Activated CD4-positive, CD25-positive, alpha-beta regulatory T cell (primary cell): ENCODE measurements at places on chromosomes 12 and 14.

GRCh38 chr12:89384050-89384758 lies 31.9 kb upstream of the DUSP6 start:
- no peak for DNase-seq

DNA sequence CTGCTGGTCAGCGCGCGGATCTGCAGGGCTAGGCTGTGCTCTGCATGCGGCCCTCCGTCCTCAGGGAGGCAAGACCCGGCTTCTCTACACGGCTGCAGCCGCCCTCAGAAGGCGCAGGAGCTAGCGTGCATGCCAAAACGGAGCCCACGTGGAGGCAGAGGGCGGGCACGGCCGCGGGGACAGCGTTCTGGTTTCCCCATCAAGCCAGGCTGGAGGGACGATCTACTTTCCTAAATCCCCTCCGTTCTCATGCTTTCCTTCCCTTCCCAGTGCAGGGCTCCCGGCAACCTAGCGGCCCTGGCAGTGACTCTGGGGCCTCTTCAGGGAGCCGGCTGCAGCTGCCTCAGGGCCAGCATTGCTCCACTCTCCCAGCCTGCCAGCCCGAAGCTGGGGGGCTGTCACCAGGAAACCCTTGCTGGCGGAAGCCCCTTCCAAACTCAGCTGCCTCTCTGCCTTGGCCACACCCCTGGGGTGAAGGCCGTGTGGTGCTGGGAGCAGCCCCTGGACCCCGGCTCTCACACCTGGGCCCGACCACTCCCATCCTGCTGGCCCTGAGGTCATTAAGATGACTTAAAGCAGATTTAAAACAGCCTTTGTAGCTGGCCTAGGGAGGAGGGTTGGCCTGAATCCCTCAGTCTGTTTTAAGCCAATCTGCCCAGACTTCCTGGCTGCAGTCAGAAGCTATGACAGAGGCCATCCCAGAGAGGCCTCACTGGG lies 9.2 kb upstream of the GOLGA3 start:
- no peak for DNase-seq

DNA sequence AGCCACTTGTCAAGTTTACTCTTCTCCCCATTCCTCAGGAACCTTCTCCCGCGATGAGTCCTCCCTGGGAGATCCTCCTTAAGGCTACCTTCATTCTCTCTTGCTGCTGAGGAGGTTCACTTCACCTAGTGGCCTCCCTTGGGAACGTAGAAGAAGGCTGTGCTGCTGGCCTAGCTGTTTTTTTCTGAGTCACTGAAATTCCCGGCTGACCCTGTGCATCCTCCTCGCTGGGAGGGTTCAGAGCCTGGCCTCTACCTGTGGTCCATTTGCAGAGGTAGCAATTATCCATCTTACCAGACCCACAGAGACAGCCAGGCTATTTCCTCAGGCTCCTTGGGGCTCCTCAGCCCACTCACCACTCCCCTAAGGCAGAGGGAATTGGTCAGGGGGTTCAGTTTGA lies 4.6 kb downstream of the KRT82 start:
- DNase-seq: no peak

DNA sequence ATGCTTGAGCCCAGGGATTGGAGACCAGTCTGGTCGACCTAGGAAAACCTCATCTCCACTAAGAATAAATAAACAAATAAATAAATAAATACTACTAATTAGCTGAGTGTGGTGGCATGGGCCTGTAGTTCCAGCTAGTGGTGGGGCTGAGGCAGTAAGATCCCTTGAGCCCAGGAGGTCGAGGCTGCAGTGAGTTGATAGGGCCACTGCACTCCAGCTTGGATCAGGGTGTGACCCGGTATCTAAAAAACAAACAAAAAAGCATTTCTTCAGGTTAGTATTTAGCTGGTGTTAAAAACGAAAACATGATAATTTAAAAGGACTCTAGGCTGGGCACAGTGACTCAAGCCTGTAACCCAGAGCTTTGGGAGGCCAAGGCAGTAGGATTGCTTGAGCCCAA lies 1.2 kb upstream of the FGD4 start:
- DNase-seq: no peak

DNA sequence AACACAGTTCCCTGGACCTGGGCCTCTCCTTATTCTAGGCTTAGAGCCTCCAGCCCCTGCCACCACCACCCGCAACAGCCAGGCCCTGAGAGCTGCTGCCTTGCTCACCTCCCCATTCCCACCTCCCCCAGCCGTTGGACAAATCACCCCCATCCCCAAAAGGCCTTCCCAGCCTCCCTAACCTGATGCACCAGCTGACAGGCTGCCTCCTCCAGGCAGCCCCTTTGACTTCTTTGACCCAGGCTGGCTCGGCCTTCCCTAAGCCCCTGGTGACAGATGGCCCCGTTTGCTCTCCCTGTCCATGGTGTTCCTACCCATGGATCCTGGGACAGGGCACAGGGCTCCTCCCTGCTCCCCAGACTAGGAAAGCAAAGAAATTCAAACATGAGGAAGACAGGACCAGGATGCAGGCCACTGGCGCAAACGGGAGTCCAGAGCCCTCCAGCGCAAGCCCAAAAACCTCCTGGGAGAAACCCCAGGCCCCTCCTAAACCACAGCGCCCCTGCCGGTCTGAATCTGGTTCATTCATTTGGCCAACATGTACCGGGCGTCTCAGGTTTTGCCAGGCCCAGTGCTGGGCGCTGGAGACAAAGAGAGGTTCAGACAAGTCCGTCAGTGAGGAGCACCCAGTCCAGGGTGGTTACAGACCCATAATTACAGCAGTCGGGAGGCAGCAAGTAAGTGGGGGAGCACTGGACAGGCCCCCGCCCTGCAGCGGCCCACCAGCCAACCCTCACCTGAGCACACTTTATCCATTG lies 2.4 kb downstream of the AKT1 start:
- DNase-seq: no peak

GRCh38 chr14:39558525-39558924 lies 126.3 kb upstream of the FBXO33 start:
- no peak for DNase-seq

DNA sequence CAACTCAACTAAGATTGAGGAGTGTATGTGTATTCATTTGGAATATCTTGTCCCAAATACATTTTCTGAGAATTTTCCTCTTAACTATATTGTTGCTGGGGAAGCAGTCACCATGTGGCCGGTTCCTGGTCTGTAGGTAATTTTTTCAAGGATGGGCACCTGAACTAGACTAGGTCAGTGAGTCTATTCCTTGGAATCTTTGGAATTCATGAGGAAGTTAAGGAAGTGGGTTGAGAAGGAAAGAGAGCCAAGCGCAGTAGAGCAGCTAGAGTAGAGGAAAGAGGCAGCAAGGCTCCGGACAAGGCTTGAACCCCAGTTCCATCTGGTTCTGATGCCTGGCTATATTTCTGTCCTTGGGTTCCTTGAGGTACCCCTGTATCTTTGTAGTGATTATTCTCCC lies 183.7 kb downstream of the DACT1 start:
- DNase-seq: no peak

GRCh38 chr14:55964821-55965220 lies 153.4 kb upstream of the PELI2 start:
- DNase-seq: no peak

DNA sequence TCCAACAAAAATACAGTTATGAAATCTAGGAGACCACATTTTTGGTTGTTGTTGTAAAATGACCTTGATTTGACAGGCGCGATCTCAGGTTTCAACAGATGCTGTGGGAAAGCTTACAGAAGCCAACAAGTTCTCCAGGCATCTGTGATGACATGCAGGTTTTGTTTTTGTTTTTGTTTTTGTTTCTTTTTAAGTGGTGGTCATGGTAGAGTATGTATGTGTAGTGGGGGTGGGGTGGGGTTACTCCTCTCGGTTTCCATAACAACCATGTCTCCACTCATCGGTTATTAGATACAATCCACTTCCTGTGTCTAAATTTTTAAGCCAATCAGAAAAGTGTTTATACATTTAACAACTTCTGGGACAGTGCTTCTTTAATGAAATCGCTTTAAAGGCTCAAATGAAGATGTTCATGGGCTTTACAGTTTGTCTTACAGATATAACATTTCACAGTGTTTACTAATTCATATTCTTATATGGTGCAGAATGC lies 199.9 kb upstream of the FOXN3 start:
- DNase-seq: no peak

DNA sequence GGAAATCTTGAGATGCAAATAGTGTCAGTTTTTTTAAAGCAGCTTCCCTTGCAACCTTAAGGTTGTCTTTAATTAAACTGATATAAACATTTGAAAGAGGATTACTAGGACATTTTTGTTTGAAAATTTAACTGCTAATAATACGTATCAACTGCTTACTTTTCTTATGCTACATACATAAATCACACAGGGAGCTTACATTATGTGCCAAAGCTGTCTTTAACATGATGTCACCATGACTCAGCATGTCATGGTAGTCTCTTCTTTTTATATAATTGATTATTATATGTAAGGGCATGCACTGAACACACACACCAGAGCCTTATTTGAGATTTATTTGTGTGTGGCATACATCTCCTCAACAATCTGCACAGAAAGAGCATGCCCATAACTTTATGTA lies 63.0 kb upstream of the PTHLH start:
- no peak for DNase-seq

DNA sequence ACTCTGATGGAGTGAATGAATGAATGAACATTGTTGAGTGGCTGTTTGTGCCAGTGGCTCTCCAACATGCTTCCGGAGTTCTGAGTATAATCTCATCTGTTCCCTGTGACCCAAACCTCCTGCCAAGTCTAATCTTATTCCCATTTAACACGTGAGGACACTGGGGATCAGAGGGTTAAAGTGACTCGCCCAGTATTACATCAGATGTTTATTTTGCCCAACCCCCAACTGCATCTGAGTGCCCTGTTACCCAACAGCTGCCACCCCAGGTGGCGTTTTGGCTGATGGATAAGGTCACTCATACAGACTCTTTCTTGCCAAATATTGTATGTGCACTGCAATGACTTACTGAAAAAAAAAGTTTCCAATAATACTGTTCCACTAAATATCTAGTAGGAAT lies 210.9 kb downstream of the EXOC5 start:
- no peak for DNase-seq

DNA sequence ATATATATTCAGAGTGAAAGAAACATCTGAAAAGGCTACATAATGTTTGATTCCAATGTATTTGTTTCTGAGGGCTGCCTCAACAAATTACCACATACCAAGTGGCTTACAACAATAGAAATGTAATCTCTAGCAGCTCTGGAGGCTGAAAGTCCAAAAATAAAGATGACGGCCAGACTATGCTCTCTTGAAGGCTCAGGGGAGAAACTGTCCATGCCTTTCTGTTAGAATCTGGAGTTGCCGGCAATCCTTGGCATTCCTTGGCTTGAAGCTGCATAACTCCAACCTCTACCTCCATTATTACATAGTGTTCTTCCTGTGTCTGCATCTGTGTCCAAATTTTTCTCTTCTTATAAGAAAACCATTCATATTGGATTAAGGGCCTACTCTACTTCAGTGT lies 68.1 kb upstream of the PLEKHG7 start:
- DNase-seq: no peak

- no peak for DNase-seq
These were observed 108.5 kb downstream of the SLC38A1 start for GRCh38 chr12:46160101-46160980.

- DNase-seq: no peak
These were observed 1.7 kb downstream of the IRAK3 start for GRCh38 chr12:66190519-66191370.

DNA sequence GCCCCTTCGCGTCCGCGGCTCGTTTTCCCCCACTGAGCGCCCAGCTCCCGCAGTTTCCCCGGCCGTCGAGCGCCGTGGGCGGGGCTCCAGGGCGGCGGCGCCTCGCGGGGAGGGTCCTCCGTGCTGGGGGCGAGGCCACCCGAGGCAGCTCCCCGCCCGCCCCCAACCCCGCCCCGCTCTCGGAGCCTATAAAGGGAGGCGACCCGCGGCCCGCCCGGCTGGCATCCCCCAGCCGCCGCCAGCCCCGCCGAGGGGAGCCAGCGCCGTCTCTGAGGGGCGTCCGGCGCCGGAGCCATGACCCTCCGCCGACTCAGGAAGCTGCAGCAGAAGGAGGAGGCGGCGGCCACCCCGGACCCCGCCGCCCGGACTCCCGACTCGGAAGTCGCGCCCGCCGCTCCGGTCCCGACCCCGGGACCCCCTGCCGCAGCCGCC lies at the start of gene TAMALIN:
Gene TAMALIN, plus strand, starts transcription at position 221 of the 432 bp plus-strand sequence. Its CDS starts 74 bp downstream, at position 295.
- peak; percentile 52 for DNase-seq

GRCh38 chr12:29730481-29730880 lies 53.3 kb downstream of the TMTC1 start:
- no peak for DNase-seq

GRCh38 chr14:33486332-33486890 lies 464.5 kb downstream of the EGLN3 start:
- no peak for DNase-seq

GRCh38 chr14:69882116-69882864 lies 3.1 kb downstream of the SMOC1 start:
- DNase-seq: no peak

GRCh38 chr12:81105687-81106086 lies 27.8 kb downstream of the ACSS3 start:
- DNase-seq: no peak

- no peak for DNase-seq
These were observed at the start of gene TUNAR for GRCh38 chr14:95876761-95877538. TUNAR (plus strand) TSS chr14:95876832.

GRCh38 chr14:100576091-100577085 lies 10.8 kb downstream of the BEGAIN start:
- no peak for DNase-seq

DNA sequence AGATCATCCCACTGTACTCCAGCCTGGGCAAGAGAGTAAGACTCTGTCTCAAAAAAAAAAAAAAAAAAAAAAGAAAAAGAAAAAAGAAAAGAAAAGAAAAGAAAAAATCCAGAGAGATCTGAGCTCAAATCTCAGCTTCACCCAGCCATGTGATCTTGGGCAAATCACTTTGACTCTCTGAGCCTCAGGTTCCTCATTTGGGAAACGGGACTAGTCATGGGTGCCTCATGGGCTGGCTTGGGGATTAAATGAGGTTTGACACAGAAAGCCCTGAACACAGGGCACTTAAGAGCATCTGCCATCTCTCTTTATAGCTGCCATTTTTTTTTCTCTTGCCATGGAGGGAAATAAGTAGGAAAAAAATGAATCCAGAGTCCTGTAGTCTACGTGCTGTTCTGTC lies 86.2 kb upstream of the MYL2 start:
- DNase-seq: no peak
